ENCODE measurements at places on chromosomes 16 and 17. TPM values are rescaled to one million over a fixed set of nuclear protein-coding genes. Genes with fewer than 3 reads are reported as not detected.

PLXDC1 gene
- total RNA-seq = 9.3 TPM

FZD2 gene
- total RNA-seq = 4.0 TPM

SPN gene
- total RNA-seq = 3.7 TPM

DNA sequence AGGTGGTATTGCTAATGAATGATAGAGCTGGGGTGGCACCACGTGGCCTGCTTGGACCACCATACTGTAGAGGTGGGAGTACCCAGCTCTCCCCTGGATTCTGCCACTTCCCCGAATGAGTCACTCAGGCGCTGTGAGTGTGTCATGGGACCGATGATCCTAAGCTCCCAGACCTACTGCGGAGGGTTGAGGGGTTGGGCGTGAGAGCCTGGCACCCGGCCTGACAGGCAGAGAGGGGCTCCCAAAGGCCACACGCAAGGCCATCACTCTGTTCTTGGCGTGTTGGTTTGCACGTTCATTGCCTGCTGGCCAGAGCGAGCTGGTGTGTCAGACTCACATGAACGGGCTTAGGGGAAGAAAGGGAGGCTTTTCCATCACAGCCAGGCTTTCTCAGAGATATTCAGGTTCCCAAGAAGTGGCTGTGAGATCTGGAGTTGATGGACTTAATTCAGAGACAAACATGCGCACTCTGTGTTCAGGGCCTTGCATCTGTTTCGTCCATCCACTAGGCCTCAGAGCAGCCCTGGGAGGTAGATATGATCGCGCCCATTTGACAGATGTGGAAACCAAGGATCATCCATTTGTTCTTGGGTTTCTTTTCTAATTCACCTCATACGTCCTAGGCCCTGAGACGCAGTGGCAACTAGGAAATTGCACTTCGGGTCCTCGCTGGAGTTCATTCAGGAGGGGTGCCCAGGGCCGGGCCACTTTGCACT is 41.4 kb downstream of the CMIP start:
- no peaks in the 10 kb centered on the region for H3K36me3 ChIP-seq
- no peaks in the 10 kb centered on the region for H3K4me1 ChIP-seq
- no peaks in the 10 kb centered on the region for H3K27me3 ChIP-seq
- no peak overlapping the region for H3K4me3 ChIP-seq
- DNase-seq = peak; percentile 74

DNA sequence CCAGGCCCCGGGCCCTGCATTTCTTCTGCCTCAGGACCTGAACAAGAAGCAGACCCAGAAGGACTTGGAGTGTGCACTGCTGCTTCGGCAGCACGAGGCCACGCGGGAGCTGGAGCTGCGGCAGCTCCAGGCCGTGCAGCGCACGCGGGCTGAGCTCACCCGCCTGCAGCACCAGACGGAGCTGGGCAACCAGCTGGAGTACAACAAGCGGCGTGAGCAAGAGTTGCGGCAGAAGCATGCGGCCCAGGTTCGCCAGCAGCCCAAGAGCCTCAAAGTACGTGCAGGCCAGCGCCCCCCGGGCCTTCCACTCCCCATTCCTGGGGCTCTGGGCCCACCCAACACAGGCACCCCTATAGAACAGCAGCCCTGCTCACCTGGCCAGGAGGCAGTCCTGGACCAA is 9.2 kb downstream of the HIRIP3 start:
- H3K27ac ChIP-seq = no peak overlapping the region
- H3K4me3 ChIP-seq = no peak overlapping the region
- no peaks in the 10 kb centered on the region for H3K4me1 ChIP-seq
- no peak for DNase-seq

GRCh38 chr16:87212026-87212425 is 105.2 kb downstream of the C16orf95 start:
- no peaks in the 10 kb centered on the region for H3K27me3 ChIP-seq
- DNase-seq = no peak
- H3K4me1 ChIP-seq = no peaks in the 10 kb centered on the region
- no peak overlapping the region for H3K4me3 ChIP-seq

GRCh38 chr17:4068918-4069317 is 73.9 kb downstream of the ZZEF1 start:
- H3K4me1 ChIP-seq = no peaks in the 10 kb centered on the region
- no peak overlapping the region for H3K4me3 ChIP-seq
- H3K27me3 ChIP-seq = no peaks in the 10 kb centered on the region
- DNase-seq = no peak

GRCh38 chr17:27601069-27601974 is 29.7 kb upstream of the LGALS9 start:
- H3K4me3 ChIP-seq = no peak overlapping the region
- peaks cover 9% of the 10 kb centered on the region for H3K4me1 ChIP-seq
- DNase-seq = peak; percentile 91

DNA sequence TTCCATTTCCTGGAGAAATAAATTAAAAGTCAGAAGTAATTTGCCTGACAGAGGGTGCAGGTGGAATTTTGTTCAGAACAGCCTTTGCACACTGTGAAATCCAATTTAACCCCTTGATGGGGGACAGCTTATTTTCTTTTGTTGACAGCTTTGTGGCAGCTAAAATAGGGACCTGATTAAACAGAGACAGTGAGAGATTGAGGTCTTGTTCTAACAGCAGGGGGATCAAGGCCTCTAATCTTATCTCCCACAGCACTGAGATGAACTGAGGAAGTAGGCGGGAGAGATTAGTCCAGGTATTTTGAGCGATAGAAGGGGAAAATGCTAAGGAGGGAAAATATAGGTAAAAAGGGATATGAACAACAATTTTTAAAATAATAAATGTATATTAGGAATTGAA is 1491.4 kb upstream of the GOT2 start:
- no peak overlapping the region for H3K27ac ChIP-seq
- no peaks in the 10 kb centered on the region for H3K4me1 ChIP-seq
- H3K27me3 ChIP-seq = no peaks in the 10 kb centered on the region
- no peaks in the 10 kb centered on the region for H3K36me3 ChIP-seq
- H3K4me3 ChIP-seq = no peak overlapping the region

DNA sequence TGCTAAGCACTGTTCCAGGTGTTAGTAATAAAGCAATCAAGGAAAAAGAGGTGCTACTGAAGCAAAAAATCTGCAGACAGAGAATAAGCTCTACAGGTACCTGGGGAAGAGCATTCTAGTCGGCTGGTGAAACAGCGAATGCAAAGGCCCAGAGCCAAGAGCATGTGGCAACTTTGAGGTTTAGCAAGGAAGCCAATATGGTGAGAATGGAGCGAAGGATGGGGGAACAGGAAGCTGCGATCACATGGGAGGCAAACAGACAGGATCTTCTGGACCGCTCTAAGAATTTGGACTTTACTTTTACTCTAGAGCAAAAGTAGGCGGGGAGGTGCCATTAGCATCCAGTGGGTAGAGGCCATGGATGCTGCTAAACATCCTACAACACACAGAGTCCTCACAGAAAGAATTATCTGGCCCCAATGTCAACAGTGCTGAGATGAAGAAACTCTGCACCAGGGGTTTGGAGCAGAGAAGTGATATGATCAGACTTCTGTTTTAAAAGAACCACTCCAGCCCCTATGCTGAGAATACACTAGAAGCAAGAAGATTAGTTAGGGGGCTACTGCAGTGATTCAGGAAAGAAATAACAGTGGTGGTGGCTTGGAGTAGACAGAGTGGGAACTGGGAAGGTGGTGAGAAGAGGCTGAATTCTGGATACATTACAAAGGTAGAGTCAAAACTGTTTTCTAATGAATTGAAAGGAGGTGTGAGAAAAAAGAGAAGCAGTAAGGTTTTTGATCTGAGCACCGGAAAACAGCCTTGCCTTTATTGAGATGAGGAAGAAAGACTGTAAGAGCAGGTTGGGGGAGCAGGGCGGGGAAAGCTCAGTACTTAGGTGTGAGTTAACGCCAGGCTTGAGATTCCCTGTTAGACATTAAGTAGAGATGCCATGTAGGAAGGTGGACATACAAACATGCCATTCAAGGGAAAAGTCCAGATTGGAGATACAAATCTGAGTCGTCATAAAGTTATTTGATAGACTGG is 11.0 kb downstream of the EFTUD2 start:
- peaks cover 44% of the 10 kb centered on the region for H3K36me3 ChIP-seq
- H3K4me1 ChIP-seq = no peaks in the 10 kb centered on the region
- no peak overlapping the region for H3K27ac ChIP-seq
- no peak overlapping the region for H3K4me3 ChIP-seq
- DNase-seq = no peak
- H3K27me3 ChIP-seq = no peaks in the 10 kb centered on the region
